ENCODE measurements at places on chromosomes 11 and 22.

DNA sequence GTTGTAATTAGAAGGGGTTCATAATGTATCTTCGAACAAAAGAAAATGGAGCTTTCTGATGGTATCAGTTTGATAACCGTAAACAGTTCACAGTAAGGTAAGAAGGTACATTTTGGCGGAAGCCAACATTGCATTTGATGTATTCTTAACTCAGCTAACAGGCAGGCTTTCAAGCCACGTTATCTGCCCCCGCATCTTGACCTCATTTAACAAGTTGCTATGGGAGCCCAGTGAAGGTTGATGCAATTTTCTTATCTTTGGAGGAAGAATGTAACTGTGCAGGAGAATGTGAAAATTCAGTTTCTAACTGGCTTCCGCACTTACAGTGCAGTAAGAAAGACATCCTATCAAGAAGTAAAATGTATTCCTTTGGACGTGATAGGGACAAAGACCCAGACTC is 110.6 kb downstream of the ETS1 start:
- DNase-seq, result peak; percentile 87

DNA sequence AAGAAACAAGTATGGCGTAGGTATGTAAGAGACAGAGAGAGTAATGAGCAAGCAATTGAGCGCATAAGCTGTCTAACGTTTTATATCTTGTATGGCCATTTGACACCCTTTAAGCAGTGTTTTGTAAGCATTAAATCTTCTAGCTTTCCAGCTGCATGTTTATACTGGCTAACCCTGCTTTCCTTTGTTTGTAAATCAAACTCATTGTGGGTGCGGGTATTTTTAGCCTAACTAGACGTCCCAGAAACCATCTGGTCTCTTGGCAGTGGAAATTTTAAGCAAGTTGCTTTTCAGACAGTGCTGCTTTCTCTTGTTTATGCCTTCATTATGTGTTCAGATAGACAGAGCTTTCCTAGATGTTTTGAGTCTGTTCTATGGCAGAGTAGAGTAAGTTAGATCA is 73.5 kb downstream of the RNF169 start:
- no peak for DNase-seq

DNA sequence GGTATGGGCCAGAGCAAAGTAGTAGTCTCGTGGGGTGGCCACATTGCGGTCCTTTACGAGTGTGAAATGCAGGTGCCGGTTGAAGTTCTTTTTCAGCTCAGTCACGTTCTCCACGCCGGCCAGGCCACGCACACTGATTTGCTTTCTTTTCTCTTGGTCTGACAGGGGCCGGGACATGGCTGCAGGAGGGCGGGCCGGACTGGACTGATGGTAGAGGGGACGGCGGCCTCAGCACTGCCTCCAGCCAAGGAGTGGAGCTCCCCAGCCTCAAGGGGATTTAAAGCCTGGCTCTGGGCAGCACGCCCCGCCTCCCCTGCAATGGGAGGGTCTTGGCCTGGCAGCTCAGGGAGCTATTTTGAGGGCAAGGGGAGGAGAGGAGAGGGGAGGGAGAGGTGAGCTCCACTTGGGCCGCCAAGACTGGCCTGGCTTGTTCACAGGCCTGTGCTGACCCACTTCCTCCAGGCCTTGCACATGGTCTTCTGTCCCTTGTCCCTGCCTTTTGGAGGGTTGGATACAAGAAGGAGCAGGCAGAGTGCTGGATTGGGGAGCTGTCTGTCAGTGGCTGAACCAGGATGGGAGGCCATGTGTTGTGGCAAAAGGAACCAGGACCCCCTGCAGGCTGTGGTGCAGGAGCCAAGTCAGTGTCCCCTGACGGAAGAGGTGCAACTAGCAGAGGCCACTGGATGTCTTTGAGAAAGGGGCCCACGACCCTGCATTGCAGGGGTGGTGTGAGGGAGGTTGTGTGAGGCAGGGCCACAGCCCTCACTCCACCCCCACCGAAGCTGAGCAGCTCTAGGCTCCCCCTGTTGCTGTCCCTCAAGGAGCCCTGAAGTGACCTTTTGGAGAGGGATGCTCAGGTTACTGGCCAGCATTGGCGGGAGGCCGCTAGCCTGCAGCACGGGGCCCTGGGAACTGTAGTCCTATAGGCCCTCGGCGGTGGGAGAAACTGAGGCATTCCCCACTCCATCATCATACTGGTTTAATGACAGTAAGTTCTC is at the start of gene PYGM:
Gene PYGM, minus strand, starts transcription at position 253 of the 998 bp plus-strand sequence. Its CDS starts 76 bp downstream, at position 177.
- DNase-seq, result no peak

- no peak for DNase-seq
These were observed 32.8 kb downstream of the MACROD1 start for GRCh38 chr11:64132982-64133705.

DNA sequence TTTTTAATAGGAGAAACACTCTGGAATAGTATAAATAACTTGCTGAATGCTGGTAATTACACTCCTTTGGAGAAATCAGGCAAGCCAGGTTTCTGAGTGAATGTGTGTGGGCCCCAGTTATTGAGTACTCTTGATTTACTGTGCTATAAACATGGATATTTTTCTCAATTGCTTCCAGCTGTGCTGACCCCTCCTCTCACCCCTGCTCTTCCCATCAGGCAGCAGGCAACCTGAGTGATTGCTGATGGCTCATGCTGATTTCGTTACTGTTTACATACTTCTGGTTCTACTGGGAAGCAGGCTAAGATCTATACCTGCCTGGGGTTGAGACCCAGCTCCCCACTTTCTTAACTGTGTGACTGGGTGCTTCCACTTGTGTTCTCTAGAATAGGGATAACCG is 68.5 kb downstream of the DHCR7 start:
- no peak for DNase-seq

DNA sequence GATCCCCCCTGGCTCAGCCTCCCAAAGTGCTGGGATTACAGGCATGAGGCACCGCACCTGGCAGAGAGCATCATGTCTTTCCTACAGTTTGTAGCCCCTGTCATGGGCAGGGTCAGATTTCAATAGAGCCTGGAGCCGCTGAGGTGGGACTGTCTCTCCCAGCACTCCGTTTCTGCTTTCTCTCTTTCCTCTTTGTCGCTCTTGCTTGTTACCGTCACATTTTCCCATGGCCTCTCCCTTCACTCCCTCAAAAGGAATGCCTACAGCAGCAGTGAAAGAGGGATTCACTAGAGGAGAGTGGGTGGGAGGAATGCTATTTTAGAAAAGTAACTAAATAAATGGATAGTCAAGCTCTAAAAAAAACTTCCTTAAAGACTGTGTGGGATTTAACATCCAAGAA is 136.7 kb upstream of the TTC12 start:
- no peak for DNase-seq

GRCh38 chr11:67392183-67392715 is 463 bp downstream of the RAD9A start:
- DNase-seq, result no peak

DNA sequence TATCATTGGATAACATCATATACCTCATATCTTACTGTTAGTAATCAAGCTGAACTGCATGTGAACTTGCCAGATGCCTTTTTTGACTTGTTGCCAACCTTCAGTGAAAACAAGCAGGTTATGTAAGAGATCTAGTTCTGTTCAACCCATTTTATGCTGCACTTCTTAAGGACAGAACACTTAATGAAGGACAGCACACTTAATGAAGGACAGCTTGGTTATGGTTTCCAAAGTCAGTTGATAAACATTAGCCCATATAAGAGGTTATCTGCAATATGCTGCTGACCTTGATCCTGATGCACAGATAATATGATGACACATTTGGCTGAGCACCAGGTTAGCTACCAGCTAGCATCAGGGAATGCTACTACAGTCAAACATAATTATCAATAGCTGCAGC is 358.7 kb upstream of the PDGFD start:
- no peak for DNase-seq

DNA sequence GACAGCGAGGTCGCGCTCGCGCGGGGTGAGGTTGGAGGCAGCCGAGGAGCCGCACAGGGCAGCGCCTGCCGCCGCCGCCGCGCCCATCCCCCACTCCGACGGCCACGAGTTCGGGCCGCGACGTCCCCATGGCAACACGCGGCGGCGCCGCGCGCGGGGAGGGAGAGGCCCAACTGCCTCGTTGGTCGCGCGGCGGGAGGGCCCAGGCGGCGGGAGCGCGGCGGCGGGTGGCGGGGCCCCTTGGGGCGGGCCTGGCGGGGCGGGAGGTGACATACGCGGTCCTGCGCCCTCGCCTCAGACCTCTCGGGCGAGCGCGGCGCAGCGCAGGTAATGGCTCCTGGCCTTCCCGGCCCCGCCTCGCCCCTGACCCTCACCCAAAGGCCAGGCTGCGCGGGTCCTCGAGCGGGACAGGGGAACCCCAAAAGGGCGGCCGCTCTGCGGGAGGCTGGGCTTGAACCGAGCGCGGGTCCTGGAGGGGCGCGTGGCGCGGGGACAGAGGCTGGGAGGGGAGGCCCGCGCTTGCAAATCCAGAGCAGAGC is at the start of gene DEUP1:
Gene DEUP1, plus strand, starts transcription at position 297 of the 539 bp plus-strand sequence. CDS start 1,518 bp downstream, outside the sequence.
- peak; percentile 10 for DNase-seq

DNA sequence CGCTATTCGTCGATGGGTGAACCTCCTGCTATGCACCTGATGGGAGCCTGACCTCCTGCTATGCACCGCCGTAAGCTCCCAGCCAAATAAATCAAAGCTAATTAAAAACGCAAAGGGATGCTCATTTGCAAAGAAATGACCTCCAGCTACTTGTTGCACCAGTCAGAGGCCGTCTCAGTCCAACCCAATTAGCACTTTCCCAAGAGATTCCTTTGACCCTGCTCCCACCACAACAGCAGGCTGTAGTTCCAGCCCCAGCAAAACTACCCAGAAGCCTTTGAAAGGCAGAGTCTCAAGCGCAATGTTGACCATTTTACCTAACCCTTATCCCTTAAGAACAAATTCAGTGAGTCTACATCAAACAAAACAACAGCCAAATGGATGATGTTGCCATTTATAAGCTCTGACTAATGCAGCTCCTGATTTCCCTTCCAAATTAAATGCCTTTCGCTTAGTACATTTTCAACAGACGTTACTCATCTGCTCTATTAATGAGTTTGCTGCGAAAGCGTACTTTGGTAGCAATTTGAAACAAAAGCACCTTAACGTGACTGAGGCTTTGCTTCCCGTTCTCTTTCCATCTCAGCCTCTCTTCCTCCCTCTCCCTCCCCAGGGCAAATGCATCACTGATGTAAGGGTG is 17.2 kb upstream of the BSX start:
- no peak for DNase-seq

DNA sequence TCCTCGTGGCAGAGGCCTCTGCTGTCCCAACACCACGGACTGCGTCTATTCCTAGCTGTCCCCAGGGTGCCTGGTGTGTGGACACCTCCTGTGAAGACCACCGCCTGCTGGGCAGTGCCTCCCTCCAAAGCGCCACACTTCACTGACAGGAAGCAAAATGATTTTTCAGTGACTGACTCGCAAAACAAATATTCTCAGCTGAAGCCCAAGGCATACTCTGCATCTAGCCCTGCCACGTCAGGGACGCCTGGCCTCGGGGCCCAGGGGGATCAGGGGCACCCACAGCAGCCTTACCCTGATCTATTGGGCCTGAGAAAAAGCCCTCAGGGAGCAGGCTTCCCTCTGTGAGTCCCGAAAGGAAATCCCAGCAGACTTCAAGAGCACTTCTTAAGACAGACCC is 2.2 kb downstream of the BRD1 start:
- DNase-seq, result no peak

DNA sequence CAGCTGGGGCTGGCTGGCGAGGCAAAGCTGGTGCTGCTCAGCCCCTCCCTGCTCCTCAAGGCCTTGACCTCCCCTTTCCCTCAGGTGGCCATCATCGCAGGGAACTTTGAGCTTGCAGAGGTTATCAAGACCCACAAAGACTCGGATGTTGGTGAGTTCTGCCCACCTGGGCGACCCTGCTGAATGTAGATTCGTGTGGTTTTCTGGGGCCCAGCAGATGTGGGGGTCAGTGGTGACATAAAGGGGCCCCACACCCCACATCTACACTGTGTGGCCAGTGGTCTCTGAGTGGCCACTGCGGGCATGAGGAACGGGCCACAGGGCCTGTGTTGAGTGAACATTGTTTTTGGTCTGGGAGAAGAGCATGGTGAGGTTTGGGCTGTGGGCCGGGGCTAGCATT is 11.9 kb downstream of the SHANK3 start:
- no peak for DNase-seq

- DNase-seq, result no peak
These were observed 147.7 kb upstream of the TIMP3 start for GRCh38 chr22:32653823-32654222.

GRCh38 chr22:37777122-37777687 is 30.5 kb upstream of the GCAT start:
- no peak for DNase-seq

GRCh38 chr11:128311742-128312719 is 275.3 kb downstream of the ETS1 start:
- no peak for DNase-seq

- DNase-seq, result peak; percentile 74
These were observed 64.2 kb downstream of the MED15 start for GRCh38 chr22:20571531-20572007.

- DNase-seq, result peak; percentile 54
These were observed 2.9 kb upstream of the HTATIP2 start for GRCh38 chr11:20360650-20361049.

DNA sequence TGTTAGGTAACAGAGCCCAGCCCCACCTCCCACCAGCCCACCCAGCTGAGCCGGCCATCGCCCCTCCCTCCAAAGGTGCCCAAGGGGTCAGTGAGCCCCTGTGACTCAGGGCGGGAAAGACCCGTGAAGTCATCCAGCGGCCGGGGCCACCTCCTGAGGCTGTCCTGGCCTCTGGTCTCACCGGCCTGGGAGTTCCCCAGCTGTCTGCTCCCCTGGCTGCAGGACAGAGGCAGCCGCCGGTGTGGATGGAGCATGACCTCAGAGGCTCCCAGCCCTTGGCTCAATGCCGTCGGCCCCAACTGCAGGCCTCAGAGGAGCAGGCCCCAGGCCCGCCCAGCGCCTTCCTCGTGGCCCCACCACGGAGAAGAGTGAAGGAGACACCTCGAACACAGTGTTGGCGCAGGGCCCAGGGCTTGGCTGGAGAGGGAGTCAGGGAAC is 28.7 kb downstream of the RPL3 start:
- DNase-seq, result no peak

- no peak for DNase-seq
These were observed 118.5 kb upstream of the TIMP3 start for GRCh38 chr22:32682990-32683389.

- DNase-seq, result no peak
These were observed 298.7 kb upstream of the DDI1 start for GRCh38 chr11:103737747-103738146.

DNA sequence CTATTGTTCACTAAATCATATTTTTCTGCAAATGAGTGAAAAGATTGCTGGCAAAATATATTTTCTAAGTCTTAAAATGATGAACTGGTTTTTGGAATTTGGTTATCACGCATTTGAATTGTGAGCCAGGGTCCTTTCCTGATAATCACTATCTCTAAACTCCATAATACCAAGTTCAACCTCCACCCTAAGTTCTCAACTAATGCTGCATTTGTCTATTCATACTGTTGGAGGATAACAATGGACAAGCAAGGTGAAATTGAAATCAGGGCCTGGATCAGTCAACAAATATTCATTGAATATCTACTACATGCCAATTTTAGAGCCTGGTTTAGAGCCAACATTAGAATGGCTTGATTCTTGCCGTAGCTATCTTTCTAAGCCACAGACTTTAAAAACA is 4.7 kb upstream of the PCF11 start:
- no peak for DNase-seq

DNA sequence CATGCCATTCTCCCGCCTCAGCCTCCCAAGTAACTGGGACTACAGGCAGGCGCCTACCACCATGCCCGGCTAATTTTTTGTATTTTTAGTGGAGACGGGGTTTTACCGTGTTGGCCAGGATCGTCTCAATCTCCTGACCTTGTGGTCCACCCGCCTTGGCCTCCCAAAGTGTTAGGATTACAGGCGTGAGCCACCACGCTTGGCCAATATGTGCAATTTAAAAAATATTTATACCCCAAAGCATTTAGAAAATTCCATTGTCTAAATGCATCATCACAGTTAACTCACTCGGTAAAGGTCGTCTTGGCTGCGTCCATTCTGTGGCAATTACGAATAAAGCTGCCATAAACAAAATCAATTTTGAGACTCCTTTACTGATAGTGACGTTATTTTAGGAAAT is 36.2 kb downstream of the EP300 start:
- DNase-seq, result no peak
